Stimulated activated CD4-positive, alpha-beta T cell treated with anti-CD3 and anti-CD28 coated beads, Interleukin-15, amount 100 ng/mL, for 1 hour (primary cell): ENCODE measurements at places on chromosomes 11 and 22.

GRCh38 chr22:23169043-23169406, 11.3 kb upstream of the BCR start:
- no peak for DNase-seq

DNA sequence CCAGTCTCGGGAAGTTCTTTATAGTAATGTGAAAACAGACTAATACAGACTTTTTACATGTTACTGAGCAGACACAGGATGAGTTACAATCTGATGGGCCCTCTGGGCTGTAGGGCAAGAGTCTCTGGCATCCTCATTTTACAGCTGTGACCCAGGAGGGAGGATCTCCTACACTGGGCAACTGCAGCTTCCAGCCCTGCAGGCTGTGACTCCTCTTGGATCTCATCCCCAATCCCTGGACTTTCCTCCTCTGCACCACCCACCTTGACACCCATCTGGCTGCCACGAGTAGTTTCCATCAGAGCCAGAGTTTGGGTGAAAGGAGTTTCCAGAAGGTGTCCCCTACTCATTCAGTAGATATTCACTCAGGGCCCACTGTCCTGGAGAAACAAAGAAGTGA, 48.9 kb upstream of the MYEOV start:
- DNase-seq: no peak

DNA sequence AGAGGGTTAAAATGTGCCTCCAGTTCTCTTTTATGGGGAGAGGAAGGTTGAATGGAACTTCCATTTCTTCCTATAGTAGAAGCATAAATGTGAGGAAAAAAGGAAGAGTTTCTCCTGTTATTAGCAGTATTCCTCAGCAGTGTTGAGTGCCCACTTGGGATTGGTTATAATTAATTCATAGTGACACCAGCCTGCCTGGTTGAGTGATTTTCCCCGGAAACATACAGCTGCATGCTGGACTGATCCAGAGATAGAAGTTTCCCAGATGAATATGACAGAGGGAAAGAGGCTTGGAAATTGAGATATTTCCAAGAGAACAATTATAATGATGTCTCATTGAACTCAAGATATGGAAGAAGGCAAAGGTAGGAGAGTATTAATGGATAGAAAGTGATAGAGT, 28.3 kb downstream of the RAB39A start:
- DNase-seq: no peak

DNA sequence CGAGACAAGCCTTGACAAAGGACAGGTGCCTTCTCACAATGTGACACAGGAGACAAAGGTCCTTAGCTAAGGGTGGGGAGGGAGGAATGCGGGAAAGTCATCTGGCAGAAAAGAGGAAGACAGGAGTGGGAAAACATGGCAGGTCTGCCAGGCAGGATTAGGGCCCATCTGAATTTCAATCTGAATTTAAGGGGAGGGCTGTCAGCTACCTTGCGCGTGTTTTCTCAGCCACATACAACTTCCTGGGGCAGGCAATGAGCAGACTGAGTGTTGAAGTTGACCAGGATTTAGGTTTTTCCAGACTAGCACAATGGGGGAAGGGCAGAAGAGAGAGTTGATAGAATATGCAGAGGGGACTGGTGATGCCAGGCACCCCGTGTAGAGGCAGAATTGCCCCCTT, 66.7 kb upstream of the LARGE1 start:
- no peak for DNase-seq

DNA sequence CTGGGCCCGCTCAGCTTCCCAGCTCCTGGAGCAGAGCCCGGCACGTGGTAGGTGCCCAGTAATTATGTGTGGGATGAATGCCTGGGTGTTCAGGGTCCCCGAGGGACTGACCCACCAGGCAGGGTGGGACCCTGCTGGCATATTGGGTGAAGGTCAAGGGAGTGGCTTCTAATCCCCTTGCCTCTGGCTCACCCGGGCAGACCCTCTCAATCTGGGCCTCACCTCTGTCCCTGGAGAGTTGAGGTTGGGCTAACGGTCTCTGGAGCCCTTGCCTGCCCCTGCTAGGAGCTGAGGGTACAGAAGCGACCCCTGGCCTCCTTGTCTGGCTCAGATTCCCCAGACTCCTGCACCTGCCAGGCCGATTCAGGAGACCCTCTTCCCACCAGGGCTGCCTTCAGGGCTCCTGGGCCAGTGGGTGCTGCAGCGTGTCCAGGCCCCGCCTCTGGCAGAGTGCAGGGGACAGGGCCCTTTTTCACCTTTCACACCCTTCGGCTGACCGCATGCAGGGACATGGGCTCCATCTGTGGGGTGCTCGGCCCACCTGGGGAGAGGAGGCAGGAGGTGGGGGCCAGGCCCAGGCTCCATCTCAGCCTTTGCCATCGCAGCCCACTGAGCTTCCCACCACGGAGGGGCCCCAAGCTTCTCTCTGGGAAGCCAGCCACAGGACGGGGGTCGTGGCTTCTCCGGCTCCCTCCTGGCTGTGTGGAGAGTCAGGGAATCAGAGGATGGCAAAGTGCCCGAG, 3.8 kb upstream of the CTSD start:
- no peak for DNase-seq

DNA sequence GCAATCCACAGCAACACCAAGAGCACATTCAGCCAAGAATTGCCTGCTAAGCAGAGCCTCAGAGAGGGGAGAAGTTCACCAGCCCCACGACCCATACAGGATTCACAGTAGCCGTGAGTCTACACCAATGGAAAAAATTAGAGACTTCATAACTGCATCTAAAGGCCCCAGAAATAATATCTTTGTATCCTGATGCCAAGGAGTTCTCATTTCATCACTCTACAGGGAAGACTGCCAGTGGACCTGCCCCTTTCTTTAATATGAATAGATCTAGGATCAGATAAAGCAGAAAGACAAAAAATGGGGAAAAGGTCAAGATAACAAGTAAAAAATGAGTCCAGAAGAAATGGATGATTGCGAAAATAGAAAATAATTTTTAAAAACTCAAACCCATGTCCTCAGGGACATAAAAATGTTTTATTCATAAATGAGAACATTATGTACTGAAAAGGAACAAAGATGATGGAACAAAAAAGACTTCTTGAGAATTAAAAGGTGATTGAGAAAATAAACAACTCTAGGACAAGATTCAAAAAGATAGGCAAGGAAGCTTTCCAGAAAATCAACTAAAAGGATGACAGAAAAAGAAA, 9.5 kb downstream of the APOL3 start:
- DNase-seq: no peak

- no peak for DNase-seq
Measured at GRCh38 chr11:16603890-16604793, 134.3 kb upstream of the C11orf58 start.

GRCh38 chr11:130003717-130004001, 1.0 kb upstream of the PRDM10 start:
- no peak for DNase-seq

DNA sequence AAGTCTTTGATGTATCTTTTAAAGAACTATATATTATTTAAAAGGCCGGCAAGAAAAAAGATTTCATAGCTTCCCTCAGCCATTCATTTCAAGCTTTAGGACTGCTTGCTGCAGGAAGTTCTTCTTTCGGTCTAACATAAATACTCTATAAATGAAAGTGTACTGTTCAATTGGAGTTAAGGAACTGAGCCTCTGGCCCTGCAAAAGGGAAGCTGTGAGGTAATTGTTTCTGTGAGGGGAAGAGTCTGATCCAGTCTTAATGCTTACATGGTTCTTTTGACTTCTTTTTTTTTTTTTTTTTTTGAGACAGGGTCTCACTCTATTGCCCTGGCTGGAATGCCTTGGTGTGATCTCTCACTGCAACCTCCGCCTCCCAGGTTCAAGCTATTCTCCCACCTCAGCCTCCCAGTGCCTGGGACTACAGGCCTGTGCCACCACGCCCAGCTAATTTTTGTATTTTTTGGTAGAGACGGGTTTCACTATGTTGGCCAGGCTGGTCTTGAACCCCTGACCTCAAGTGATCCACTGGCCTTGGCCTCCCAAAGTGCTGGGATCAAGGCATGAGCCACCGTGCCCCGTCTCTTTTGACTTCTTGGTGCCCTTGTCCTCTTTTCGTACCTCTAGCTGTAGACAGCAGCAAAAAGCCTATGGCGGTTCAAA, 4.7 kb upstream of the TRIM29 start:
- DNase-seq: no peak
